Uterine smooth muscle cell (primary cell): ENCODE measurements at places on chromosomes 2 and 18. TPM values are rescaled to one million over a fixed set of nuclear protein-coding genes. Genes with fewer than 3 reads are reported as not detected.

VWC2L gene
- total RNA-seq: under 0.01 TPM in 1 of 2 replicates, not detected in the other

ACOXL gene
- total RNA-seq: not detected in 2 replicates

SERPINB3 gene
- total RNA-seq: not detected in 2 replicates

MREG gene
- total RNA-seq: 3.2 and 6.0 TPM in 2 replicates

POTEJ gene
- not detected in 2 replicates for total RNA-seq
